Stimulated activated CD8-positive, alpha-beta memory T cell treated with anti-CD3 and anti-CD28 coated beads, Interleukin-7, amount 100 ng/mL, for 4 hours (primary cell): ENCODE measurements at places on chromosomes 3 and 15.

DNA sequence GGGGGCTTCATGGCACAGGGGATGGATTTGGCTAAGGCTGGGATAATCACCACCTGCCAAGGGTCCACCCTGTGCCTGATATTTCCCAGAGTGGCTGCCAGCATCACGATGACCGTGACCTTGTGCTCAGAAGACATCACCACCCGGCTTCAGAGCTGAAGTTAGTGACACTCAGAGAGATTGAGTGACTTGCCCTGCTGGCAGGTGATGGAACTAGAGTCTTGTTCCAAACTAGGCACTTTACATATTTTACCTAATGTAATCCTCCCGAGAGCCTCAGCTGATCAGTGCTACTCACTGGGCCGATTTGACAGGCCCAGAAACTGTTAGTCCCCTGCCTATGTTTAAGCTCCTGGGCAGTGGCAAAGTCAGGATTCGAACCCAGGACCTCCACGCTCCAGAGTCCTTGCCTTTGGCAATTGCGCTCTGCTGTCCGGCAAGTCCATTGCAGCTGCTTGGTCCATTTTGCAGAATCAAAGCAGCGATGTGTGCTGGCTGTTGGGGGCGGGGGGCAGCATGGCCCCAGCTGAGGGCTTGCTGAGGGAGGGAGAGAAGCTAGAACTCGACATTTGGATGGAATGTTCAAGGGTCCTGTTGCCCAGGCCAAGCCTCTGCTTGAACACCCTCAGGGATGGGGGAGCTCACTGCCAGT, 74.8 kb upstream of the GATA2 start:
- no peak for DNase-seq

DNA sequence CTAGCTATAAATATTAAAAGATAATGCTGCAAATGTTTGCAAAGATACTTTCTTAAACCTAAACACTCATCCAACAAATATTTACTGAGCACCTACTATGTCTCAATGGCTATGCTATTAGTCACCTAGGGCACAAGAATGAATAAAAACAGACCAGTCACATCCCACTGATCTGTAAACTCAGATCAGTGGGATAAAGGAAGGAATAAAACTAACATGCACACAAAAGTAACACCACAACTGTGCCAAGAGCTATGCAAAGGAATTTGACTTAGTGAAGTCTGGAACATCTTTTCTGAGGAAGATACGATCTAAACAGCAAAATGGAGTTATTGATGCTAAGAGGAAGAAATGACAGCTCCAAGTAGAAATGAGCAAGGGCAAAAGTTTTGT, 56.6 kb downstream of the CBLB start:
- no peak for DNase-seq

- no peak for DNase-seq
These were observed 165.2 kb downstream of the RORA start for GRCh38 chr15:61063875-61064320.

DNA sequence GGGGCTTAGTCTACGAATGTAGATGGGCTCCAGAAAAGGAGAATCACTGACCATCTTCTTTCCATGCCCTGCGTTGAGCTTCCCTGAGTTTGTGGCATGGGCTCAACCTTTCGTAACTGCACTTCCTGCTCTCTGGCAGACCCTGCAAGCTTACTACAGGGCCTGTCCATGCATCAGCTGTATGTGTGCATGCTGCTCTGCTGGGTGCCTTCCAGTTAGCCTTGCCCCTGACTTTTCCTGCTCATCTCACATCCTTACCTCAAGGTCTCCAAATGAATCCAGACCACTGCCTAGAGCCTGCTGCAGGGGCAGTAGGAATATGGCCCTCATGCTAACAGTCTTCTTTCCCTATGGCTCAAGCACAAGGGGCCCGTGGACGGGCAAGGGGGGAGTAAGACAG, 2.0 kb upstream of the TF start:
- DNase-seq, result no peak

GRCh38 chr3:30751610-30752299, 142.7 kb downstream of the GADL1 start:
- peak; percentile 53 for DNase-seq

- DNase-seq, result no peak
These were observed 85.4 kb downstream of the WDR76 start for GRCh38 chr15:43912208-43912607.

DNA sequence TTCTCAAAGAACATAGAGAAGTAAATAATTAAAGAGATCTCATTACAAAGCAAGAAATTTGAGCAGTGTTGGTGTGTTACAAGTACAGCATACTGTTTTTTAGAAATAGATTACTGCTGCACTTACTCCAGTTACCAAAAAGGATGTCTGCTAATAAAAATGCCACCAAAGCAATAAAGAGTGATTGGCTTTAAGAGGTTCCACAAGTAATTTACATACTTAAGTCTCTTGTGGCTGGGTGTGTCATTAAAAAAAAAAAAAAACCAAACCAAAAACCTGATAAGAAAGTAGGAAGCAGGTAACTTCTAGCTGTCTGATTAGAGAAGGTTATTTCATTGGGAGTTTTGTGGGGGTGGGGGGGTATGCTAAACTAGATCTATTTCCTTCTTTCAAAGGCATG, 15.2 kb downstream of the RAB11A start:
- no peak for DNase-seq

DNA sequence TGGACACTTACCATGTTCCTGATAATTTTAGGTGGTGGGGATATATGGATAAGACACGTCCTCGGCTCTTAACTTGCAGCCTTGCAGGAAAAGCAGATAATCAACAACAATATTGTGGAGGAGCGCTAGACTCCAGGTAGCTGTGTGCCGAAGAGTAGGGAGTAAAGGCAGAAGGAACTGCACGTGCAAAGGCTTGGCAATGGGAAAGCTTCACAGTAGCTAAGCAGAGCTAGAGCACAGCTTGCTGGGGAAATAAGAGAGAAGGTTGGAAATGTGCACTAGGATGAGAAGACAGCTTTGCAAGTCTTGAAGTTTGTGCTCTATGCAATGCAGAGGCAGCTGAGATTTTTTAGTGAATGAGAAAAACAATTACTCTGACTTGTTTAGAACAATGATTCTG, 12.4 kb downstream of the PSMA4 start:
- DNase-seq, result no peak

GRCh38 chr3:9602620-9603019, 46.7 kb upstream of the MTMR14 start:
- no peak for DNase-seq

DNA sequence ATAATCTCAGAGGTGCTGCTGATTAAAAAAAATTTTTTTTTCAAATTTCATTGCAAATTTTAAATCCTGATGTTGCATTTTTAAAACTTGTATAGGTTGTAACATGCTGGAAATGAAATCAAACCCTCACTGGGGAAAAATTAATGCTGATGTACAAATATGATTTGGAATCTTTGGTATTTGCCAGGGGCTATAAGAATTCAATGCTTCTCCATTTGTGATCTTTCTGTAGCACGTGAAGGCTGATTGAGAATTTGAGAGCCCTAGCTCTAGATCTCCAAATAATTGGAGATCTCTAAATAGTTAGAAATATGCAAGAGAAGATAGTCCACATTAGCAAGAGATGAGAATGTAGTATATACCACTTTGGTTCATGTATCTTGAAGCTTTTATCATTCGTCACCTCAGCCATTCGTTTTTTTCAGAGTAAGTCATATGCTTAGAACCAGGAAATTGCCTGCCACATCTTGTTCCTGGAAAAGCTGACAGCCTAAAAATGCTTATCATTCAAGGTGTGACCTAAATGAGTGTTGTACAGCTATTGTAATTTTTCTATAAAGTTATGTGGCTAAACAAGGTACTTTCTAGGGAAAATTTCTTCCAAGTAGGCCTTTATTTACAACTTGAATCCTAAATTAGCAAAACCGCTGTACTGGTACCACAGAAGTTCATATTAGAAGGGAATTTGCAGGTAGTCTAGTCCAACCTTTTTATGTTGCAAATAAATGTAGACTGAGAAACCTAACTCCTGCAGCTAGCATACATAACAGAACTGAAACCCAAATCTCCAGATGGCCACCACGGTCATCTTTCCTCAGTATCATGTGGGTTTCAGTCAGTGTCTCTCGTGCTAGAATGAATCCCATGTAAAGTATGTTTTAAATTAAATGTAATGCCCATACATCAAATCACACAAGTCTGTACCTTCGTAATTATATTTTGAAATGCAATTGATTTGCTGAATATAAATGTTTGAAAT, 48.5 kb downstream of the FNDC3B start:
- DNase-seq, result no peak

DNA sequence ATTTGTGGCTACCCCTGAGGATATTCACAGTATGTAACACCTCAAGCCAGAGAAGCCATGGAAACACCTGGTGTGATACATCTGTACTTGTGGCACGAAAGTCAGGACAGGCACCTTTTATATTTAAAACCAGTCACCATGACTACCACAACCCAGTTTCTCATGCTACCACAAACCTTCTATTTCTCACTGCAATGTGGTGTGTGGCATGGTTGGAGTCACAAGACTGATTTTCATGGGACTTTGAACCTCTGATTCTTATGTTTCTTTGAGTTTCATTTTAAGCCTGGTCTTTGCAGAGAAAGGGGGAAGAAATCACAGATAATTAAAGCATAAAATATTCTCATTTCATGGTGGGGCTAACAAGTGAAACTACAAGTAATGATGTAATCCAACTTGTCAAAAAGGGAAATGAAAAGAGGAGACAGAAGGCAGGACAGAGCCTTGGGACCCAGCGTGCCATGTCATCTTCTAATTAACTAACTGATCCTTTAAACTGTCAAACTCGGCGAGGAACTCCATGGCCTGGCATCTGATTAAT, 175.9 kb downstream of the PDZRN3 start:
- no peak for DNase-seq

DNA sequence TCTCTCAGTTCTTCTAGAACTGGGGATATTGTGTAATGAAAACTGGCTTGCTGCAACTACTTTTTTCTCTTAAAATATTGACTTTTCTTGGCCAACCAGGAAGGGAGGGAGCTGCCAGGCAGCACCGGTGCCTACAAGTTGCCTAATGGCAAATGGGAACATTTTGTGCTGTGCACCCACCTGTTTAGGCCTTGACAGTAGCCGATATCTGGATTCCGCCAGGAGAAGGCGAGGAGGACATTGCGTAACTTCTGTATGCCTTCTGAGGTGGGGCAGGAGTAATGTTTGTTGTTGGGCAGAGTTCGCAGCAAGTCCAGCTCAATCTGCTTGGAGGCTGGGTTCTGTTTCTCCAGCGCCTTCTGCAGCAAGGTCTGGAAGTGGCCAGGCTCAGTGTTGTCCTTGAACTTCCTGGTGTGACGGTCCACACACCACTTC, 64.9 kb downstream of the TBC1D2B start:
- DNase-seq, result no peak

DNA sequence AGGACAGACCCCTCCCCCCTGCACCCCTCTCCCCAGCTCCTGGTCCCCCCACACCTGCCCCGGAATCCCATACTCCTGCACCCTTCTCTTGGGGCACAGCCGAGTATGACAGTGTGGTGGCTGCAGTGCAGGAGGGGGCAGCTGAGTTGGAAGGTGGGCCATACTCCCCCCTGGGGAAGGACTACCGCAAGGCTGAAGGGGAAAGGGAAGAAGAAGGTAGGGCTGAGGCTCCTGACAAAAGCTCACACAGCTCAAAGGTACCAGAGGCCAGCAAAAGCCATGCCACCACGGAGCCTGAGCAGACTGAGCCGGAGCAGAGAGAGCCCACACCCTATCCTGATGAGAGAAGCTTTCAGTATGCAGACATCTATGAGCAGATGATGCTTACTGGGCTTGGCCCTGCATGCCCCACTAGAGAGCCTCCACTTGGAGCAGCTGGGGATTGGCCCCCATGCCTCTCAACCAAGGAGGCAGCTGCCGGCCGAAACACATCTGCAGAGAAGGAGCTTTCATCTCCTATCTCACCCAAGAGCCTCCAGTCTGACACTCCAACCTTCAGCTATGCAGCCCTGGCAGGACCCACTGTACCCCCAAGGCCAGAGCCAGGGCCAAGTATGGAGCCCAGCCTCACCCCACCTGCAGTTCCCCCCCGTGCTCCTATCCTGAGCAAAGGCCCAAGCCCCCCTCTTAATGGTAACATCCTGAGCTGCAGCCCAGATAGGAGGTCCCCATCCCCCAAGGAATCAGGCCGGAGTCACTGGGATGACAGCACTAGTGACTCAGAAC, 9.8 kb downstream of the MAP1A start:
- no peak for DNase-seq

DNA sequence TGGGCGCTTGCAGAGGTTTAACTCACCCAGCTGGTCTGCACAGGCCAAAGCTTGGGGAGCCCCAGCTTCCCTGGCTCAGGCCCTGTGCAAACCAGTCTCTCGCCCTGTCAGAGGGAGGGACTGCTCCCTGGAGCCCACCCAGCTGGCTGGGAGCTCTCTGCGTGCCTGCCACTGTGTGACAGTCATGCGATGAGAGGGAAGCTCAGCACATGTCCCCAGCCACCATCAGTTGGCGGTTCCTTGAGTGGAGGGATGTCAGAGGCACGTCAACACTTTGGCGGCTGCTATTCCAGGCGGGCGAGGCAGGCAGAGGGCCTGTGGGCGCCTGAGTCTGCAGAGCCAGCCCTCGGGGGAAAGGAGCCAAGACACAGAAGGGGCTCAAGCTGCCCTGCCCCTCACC, 324.6 kb downstream of the UACA start:
- DNase-seq, result no peak

DNA sequence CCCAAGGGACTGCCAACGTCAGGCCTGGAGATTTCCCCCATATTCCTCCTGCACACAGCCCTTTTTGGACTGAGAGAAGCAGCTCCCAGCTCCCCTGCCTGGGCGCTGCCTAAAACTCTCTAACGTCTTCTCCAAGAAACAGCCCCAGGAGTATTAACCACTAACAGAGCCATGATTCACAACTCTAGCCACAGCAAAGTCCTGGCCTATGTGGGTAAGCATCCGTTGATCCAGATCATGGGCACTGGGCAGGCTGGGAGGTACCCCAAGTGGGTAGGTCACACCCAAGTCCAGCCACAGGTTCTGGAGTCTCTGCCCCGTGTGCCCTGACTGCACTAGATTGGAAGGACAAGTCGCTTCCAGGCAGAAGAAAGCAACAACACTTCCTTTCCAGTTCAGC, 31.9 kb downstream of the NBEAL2 start:
- no peak for DNase-seq

DNA sequence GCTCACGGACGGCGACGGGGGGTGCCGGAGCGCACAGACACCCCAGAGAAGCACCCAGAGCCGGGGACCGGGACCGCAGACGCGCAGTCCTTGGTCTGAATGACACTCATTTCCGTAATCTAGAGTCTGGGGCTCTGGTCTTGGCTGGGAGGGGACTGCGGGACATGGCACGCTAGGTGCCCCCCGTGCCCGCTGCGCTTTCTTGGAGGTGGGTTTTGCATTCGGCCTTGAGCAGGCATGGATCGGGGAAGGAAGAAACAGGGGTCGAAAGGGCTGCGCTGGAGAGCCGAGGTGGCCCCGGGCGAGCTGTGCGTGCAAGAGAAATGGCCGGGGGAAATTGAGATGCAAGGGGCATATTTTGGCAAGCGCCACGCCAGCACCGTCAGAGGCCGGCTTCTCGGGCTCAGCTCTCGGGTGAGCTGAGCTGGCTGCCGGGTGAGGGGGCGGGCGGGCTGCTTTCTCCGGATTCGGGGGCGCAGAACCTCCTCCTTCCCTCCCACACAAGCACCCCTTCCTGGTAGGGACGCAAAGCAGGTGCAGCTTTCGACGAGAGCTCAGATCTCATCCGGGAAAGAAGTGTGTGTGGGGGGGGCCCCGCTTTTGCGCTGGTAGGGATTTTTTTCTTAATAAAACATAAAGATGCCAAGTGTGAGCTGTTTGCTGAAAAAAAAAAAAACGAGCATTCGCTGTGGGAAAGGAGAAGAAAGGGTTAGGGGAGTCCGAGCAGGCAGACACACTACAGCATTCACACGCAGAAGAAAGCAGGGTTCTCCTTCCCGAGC, 963 bp upstream of the NTRK3 start:
- peak; percentile 2 for DNase-seq

- no peak for DNase-seq
These were observed 19.7 kb downstream of the CEMIP start for GRCh38 chr15:80798911-80799310.

GRCh38 chr3:108251265-108251664, 29.0 kb upstream of the IFT57 start:
- DNase-seq, result no peak
